Activated CD4-positive, CD25-positive, alpha-beta regulatory T cell (primary cell): ENCODE measurements at places on chromosomes 6 and 20.
A peak's percentile ranks its signal among the peaks of the same experiment; 100 is the strongest.

- no peak for DNase-seq
Observed at GRCh38 chr6:164069350-164069990, 655.0 kb downstream of the QKI start.

GRCh38 chr20:24100370-24101011 lies 111.9 kb upstream of the GGTLC1 start:
- DNase-seq = no peak

DNA sequence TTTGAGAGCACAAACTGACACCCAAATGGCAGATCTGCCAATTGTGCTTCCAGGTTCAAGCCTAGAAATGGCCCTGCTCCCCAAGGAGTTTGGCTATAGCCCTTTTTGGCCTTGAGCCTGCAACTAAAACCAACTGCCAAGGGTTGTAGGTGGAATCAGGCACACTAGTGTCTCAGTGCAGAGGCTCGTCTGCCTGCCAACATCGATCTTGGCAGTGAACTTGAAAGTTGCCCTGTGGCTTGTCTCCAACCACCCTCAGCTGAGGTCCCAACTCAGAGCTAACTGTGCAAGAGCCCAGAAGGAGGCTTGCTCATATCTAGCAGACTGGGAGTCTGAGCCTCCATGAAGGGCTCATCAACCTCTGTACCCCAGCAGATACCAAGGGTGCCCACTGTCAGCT lies 92.7 kb upstream of the GLP1R start:
- DNase-seq = no peak

- no peak for DNase-seq
Observed at GRCh38 chr6:141562186-141562811, 570.4 kb upstream of the GJE1 start.

- no peak for DNase-seq
Observed at GRCh38 chr6:27144740-27145079, 102.8 kb upstream of the PRSS16 start.

GRCh38 chr6:110178626-110179405 lies 654 bp downstream of the WASF1 start:
- DNase-seq = peak; percentile 19

GRCh38 chr6:82371799-82372546 lies 8.4 kb downstream of the TPBG start:
- no peak for DNase-seq

DNA sequence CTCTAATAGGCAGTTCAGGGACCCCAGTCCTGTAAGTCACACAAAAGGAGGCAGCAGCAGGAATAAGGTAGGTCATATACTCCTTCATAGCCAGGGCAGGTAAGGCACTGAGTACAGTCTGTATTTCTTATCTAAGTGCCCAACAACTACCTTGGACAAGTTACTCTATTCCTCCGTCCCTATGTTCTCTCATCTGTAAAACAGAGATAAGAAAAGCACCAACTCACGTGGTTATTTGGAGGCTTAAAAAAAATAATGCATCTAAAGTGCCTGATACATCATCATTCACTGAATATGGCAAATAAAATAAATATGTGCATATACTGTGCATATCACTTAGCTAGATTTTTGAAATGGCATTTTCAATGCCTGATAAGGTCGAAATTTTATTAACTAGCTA lies 298.1 kb upstream of the CDYL start:
- no peak for DNase-seq

DNA sequence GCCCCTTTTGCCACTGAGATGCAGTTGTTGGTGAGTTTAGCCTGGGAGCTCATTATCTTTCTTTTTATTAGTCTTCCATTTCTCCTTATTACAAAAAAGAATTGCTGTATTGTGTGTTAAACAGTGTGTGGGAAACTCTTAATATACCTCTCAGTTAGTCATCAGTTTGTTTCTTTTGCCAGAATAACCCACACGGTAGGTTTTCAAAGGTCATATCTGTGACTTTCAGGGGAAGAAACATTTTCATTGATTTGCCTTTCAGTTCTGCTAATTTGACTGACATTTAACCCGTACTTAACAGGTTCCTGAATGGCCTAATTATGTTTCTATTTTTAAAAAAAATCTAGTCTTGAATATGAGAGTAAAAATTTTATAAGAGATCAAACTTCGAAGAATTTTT lies 145.3 kb downstream of the KHDC1L start:
- no peak for DNase-seq

DNA sequence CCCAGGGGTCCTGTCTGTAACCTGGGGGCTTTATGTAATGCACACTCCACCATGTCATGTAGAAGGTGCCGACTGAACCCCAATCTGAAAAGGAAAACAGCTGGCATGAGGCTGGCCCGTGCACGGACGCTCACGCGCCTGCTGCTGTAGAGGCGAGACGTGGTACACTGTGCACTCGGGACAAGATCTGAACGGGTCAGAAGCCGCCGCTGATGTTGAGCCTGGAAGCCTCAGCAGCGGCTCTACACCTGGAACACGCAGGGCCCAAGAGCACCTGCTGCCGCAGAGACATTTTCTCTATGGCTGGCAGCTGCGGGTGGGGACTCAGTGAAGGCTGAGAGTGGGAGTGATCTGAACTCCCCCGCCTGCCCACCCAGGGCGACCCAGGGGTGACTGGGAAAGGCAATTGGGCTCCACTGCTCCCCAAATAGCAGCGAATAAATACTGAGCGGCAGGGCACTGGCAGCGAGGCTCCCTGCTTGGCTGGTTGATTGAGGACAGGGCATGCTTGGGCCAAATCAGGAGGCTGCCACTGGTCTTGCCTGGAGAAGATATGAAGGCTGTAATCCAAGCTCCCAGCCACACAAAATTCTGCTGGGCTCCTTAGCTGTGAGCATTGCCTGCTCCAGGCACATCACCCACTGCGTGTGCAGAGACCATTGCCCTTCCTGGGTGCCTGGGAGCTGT lies 2.5 kb upstream of the OGFR start:
- DNase-seq = no peak

DNA sequence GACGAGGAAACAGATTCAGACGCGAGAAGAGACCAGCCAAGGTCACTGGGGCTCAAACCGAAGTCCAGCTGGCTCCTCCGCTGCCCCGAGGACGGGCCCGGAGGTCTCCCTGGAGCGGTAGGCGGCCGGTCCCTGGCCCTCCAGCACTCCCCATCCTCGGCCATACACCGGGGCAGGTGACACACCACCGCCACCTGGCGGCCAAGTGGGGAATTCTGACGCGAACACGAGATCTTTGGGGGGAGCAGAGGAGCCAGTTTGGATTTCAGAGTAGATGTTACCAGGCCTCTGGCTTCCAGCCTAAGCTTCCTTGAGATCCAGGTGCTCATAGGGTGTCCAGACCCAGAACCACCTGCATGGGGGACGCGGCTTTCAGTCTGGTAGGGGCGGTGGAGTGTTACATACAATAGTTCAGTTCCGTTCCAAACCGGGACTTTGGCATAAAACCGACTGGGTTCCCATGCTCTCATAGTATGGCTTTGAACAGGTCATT lies 16.1 kb downstream of the BPIFB1 start:
- DNase-seq = peak; percentile 51

DNA sequence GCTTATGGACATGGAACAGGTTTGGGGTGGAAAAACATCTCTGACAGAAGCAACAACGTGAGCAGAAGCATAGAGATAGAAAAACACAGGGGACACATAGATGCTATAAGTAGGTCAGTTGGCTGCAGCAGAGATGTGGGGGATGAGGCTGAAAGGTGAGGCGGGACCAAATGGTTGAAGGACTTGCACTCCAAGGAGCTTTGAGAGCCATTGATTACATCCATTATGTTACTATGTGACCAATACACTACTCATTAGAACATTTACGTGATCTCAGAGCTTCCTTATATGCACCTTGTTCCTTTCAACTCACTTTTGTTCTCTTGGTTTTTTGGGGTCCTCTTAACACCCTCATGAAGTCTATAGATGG lies 47.9 kb upstream of the TTPAL start:
- DNase-seq = no peak

DNA sequence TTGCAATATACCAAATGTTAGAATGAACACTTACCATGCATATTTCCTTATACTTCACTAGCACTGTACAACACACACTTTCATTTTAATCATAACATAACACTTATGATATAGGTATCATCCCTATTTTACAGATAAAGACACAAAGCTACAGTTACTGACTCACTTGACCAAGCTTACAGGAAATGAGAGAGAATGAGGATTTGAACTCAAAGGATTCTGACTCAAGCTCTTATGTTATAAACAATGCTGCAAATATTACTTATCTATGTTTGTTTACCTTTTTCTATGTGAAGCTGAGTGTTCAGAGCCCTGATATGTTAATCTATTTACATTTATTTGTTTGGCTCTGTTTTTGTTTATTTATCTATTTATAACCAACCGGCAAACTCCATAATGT lies 245.4 kb downstream of the PTPRK start:
- DNase-seq = no peak

GRCh38 chr20:24762371-24762770 lies 186.7 kb upstream of the CST7 start:
- no peak for DNase-seq

GRCh38 chr20:9110365-9110764 lies 41.5 kb downstream of the PLCB4 start:
- DNase-seq = no peak

- no peak for DNase-seq
Observed at GRCh38 chr20:64037498-64038213, 1.7 kb downstream of the C20orf204 start.

- no peak for DNase-seq
Observed at GRCh38 chr6:80382811-80383210, 276.3 kb downstream of the BCKDHB start.

DNA sequence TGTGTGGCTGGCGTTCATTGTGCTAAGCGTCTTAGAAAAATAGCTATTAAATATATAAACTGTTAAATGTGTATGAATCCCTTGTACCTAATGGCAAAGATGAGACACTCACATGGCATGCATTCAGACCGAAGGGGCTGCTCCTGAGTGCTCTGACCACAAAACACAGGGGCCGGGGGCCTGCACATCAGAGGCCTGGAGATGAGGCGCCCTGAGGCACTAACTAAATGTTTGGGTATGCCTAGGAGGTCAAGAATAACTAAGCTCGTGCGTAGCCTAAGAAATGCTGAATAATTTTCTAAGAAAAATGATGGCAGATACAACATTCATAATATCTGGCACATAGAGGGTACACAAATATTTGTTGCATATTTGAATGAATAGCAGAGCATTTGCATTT lies 92.5 kb downstream of the PSMB1 start:
- DNase-seq = no peak

- DNase-seq = no peak
Observed at GRCh38 chr6:165611294-165611693, 51.7 kb downstream of the PDE10A start.

DNA sequence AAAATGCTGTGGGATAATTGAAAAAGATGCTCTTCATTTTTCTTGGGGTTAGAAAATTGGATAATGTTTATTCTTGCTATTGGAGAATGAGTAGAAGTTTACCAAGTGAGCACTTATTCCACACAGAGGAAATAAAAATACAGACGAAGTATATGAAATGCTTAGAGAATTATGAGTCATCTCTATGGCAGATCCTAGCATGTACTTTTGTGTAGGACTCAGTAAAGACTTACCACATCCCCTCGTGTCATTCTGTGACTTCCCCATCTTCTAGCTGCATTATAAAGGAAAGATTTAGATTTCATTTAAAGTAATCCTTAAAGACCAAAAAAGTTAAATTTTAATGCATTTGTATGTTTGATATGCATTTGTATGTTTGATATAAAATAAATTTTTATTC lies 685.6 kb downstream of the TBC1D32 start:
- DNase-seq = no peak

DNA sequence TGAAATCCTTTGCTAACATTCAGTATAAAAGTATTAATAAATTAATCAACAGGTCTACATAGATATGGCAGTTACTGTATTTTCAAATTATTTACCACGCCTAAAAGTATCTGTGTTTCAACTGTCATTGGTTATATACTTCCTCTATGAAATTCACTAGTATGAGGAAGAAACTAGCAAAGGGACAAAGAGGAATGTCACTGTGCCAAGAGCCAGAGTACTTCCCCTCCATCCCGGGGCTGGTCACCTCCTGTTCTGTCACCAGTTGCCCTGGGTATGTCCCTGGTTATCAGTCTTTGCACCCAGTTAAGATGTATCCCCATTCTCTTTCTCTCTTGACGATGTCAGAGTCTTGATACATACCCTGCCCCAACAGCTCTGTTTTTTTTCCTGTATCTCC lies 476.8 kb upstream of the SOX4 start:
- no peak for DNase-seq

DNA sequence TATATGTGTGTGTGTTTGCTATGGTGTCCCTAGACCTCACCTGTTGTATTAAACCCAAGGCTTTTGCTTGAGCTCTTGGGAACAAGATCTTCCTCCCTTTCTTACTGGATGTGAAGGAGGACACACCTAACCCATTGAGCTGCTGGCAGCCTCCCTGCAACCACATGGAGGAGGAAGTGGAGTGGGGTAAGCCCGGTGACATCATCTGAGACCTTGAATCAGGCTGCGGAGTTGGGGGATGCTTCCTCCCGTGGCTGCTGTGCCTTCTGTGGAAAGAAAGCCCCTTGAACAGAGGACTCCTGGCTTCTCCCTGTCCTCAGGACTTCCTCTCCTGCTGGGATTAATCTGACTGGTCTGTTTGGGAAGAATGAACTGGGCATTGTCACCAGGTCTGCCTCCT lies 3.3 kb downstream of the CST11 start:
- no peak for DNase-seq

DNA sequence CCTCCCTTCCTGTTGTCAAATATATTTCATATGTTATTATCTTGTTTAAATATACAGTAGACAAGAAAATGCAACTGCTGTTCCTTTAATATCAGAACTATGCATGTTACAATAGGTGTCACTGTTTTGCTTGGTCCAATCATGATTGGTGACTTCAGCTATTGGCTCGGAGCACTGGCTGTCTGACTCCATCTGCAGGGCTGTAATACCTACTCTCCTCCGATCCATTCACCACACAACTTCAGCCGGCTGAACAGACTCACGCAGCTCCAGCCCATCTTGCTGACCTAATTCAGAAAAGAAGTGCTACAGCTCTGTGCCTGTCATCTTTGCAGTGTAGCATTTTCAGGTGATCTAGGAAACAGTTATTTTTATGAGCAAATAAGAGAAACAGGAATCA lies at the start of gene BTBD3:
TSS of gene BTBD3 (plus strand) at position 231 of the 400 bp plus-strand sequence. CDS start 383 bp downstream, outside the sequence.
- DNase-seq = no peak

- DNase-seq = no peak
Observed at GRCh38 chr6:36739947-36740817, 42.6 kb downstream of the RAB44 start.

DNA sequence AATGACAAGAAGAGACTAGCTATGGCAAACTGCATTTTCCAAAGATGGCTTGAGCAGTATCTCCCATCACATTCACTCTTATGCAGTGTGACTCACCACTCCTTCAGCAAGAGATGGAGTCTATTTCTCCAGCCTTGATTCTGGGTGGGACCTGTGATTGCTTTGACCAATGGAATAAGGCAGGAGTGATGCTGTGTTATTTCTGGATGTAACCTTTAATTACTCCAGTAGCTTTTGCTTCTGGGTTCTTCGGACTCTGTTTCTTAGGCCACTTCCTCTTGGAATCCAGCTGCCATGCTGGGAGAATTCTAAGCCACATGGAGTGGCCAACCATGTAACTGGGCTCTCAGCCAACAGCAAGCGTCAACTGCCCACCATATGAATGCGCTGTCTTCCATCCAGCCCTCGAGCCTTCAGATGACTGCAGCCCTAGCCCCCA lies 50.7 kb downstream of the TGM2 start:
- DNase-seq = no peak
